ENCODE measurements at places on chromosomes 12 and 14.

GRCh38 chr14:71913342-71913741 lies 18.9 kb upstream of the RGS6 start:
- DNase-seq, result no peak

GRCh38 chr12:68327896-68328295 lies 4.3 kb downstream of the MDM1 start:
- DNase-seq, result no peak

DNA sequence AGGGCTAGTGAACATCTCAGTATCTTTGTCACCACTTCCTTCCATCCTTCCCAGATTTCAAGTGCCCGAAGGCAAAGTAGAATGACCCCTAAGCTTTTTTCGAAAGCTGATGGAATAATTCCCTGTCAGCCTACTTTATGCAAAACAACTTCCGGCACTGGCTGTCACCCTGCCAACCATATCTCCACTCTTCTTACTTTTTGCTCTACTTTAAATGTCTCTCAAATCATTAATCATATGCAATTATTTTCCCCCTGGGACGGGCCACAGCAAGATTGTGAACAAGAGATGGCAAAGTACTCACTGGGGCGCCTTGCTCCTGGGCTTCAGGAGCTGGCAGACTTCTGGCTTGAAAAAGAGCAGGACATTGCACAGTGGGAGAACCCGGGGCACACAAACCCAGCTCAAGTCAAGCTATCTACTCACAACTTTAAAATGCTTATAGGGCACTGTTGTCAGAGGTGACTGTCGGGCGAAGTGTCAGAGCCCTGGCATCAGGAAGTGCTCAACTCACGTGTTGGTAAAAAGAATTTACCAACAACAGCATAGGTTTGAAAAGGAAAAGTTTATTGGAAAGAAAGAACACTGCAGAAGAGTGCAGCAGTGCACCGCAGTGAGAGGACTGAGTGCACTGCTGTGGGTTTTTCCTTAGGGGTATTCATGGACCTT lies 373.5 kb downstream of the PAWR start:
- no peak for DNase-seq

DNA sequence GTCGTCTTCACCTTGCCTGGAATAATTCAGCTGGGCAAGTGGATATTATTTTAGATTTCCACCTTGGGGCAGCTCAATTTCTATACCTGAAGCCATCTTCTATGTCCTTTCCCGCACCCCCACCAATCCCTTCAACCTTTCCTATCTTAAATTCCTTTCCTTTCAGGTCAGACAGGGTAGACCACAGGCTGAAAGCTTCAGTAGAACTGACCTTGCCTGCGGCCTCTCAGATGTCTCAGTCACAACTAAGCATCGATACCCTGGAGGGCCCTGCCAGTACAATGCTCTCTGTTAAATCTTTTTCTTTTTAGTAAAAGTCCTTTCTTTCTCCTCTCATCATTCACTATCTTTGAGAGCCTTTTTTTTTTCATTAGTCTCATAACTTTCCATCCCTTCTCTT lies 38.9 kb downstream of the SLC2A14 start:
- DNase-seq, result no peak

DNA sequence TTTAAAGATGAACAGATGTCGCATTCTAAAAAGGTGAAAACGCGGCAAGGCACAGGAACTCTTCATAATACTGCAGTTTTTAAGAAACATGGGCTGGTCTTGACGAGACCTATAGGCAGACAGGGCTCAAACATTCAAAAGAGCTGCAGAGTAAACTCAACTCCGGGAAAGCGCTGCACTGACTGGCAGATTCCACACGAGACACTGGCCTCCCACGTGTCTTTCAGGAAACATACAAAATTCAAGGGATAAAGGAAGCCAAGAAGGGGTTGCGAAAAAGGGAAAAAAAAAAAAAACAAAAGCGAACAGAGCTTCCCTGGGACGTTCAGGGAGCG lies 614 bp upstream of the ARF6 start:
- peak; percentile 83 for DNase-seq

- DNase-seq, result no peak
These were observed 76.7 kb downstream of the DIP2B start for GRCh38 chr12:50581226-50582184.

All from SW 1271 (cell line).